Brain pericyte (primary cell): ENCODE measurements at places on chromosomes 3 and 15.

DNA sequence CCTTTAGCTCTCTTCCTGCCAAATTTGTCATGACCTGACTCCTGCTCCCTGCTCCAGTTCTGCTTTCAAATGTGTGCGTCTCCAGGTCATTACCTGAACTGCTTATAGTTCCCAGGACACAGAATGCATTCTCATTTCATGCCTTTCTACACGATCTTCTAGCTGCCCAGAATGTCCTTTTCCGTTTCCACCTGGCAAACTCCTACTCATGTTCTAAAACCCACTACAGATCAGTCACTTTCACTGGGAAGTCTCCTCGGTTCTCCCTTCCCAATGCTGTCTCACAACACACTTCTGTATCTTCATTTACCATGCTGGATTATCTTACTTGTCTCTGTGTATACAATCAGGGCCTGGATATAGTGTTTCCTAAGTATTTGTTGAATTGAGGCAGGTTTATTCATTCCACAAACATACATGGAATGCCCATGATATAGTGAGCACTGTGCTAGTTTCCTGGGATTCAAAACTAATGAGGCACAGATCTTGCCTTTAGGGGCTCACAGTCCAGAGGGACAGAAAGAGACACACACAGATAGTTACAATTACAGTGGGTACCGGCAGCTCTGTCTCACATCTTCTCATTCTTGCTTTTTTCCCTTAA, 1.6 kb upstream of the NOX5 start:
- DNase-seq = no peak

DNA sequence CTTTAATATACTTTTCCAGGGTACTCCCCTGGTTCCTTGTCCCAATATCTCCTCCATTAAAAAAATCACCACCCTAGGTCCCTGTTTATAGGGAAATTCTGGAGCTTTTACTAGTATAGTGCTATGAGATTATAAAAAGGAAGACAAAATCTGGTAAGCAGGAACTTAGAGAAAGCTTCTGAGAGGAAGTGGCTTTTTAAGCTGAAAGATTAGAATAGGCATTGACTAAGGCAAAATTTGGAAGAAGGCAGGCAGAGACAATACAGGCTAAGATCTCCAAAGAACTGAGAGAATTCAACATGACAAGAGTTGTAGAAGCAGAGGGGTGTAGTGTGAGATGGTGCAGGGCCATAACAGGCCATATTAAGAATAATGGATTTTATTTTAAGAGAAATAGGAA, 25.8 kb downstream of the SGO1 start:
- no peak for DNase-seq

GRCh38 chr3:30604093-30604492, 2.3 kb upstream of the TGFBR2 start:
- no peak for DNase-seq

DNA sequence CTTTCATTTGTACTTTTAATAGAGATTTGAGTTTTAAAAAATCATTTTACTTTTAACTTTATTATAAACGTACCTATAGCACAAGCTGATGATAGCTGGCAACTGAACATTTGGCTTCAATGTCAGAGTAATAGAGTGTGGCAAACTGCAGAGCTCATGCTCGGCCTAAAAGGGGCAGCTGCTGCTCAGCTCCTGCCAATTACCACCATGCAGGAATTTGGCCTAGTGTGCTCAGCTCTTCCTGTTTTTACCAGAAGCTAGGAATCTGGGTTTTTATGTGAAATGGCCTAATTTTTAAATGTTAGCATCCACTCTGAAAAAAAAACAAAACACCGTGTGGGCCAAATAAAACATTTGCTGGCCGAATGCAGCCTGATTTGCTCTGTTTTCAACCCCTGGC, 1.8 kb downstream of the IFT122 start:
- DNase-seq = no peak

GRCh38 chr3:102577082-102577789, 142.4 kb downstream of the ZPLD1 start:
- no peak for DNase-seq

DNA sequence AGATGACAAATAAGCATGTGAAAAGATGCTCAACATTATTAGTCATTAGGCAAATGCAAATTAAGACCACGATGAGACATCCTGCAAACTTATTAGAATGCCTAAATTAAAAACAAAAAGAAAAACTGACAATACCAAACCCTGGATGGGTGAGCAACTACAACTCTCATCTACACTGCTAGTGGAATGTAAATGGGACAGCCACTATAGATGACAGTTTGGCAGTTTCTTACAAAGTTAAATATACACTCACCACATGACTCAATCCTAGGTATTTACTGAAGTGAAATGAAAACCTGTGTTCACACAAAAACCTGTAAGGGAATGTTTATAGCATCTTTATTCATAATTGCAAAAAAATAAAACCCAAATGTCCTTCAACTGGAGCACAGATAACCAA, 74.7 kb downstream of the NPTN start:
- DNase-seq = no peak

DNA sequence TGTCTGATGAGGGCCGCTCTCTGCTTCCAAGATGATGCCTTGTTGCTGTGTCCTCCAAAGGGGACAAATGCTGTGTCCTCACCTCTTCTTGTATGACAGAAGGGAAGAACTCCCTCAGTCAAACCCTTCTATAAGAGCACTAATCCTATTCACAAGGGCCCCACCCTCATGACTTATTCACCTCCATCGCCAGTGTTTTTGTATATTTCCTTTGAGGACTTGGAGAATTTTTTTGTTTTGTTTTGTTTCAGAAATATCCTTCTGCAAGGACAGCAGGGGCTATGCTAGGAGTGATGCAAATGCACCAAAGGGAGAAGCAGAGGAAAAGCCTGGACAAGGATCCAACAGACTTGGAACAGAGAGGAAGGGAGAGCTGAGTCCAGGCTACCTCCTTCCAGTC, 214.4 kb downstream of the TLE3 start:
- no peak for DNase-seq

DNA sequence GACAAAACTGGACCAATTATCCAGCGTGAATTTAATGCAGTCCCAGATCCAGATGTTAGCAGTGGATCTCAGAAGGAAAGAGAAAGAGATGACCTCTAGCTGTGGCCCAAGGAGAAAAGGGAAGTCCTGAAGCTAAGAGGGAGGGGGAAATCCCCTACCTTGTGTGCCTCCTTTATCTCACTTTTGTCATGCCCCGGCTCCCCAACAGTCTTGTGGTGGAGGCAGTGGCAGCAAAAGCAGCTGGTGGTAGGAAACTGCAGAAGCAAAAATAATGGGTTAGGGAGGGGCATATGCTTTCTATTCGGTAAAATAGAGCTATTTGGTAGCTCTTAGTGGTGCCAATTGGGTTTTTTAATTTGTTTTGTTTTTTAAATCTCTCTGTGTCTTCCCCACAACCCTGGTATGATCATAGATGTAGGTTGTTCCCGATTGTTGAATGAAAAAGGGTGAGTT, 56.5 kb downstream of the MCTP2 start:
- no peak for DNase-seq
